ENCODE measurements at places on chromosomes 12 and 14. TPM values are rescaled to one million over a fixed set of nuclear protein-coding genes. Genes with fewer than 3 reads are reported as not detected.

- DNase-seq = no peak
These were observed 161.5 kb downstream of the ETV6 start for GRCh38 chr12:11811008-11811407.

DNA sequence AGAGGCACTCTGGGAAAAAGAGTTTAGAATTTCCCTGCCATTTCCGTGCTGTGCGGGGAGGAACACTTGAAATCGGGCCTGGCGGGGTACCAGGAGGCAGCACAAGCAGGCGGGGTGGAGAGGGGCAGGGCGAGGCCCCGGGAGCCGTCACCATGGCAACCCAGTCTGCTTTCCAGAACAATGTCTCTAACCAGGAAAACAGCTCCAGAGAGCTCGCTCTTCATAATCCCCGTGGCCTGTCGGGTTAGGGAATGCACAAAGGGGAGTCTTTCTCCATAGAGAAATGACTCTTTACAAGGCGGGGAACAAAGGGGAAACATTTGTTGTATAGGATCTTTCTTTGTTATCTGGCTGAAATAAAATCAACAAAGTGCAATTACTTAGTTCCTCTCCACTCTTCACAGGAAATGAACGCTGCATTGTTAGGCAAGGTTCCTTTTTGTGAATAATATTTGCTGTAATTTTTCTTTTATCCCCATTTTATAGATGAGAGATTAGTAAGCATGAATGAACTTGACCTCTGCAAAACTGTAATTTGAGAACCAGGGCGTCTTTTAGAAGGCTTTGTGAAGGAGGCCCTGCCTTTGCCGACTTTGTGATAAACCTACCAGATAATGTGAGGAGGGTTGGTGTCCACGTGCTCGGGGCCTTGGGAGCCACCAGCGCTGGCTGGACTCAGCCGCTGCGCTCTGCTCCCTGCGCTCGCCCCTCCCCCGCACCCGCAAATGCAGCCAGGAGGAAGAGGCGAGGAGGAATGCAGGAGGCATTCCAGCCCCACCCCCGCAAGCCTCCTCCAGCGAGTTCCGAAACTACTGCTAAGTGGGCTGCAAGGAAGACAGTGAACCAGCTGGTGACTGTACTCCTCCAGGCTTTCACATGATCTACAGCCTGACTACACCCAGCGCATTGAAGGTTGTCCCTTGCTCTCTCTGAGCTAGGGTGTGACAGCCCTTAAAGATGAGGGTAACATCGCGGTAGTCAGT is 105.2 kb upstream of the ATF7IP start:
- DNase-seq = no peak

DNA sequence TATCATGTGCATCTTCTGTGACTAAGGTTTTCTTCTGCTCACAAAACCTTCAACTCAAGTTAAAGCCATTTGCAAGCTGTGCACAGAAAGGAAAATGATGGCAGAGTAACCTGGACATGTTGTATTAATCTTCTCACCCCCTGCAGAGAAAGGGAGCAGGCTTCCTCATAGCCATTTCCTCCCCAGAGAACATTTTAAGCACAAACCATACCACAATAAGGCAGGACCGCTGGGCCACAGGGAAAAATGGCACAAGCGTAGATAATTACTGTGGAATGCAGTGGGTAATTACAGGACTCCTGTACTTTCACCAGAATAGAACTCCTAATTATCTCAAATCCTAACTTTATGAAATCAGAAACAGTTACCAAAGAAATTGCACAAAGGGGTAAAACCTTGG is 215.7 kb downstream of the KIF21A start:
- DNase-seq = no peak

DNA sequence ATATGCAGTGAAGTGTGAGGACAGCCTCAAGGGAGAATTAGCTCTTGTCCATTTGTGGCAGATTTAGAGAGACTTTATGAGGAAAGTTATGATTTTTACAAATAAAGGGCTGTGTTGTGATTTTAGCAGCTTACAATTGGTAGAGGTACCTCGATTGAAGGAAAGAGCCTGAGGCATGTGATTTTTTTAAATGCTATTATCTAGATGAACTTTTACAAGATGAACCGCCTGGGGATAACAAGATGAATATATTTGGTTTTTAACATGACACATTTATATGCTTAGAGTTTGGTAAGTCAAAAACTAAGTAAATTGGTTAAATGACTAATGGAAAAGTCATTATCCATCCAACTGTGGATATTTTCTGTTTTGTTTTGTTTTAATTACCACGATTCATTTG is 52.6 kb downstream of the AEBP2 start:
- no peak for DNase-seq

GRCh38 chr12:7142056-7142644 is 12.0 kb downstream of the CLSTN3 start:
- DNase-seq = peak; percentile 52

GRCh38 chr12:101746661-101747060 is 7.4 kb upstream of the SYCP3 start:
- DNase-seq = no peak

Gene MUCL1
- not detected for total RNA-seq

Gene RAPGEF3
- 0.54 TPM for total RNA-seq
